Esophagus muscularis mucosa (tissue), 4 donors: ENCODE measurements at places on chromosomes 11 and 22. TPM values are rescaled to one million over a fixed set of nuclear protein-coding genes. Genes with fewer than 3 reads are reported as not detected.

BAD gene
- 99.3 TPM for total RNA-seq

APOA5 gene
- not detected for total RNA-seq

- H3K4me3 ChIP-seq, result no peak overlapping the region
- peaks cover 56% of the 10 kb centered on the region for H3K36me3 ChIP-seq
- no peaks in the 10 kb centered on the region for H3K27me3 ChIP-seq
- no peak for DNase-seq
- H3K4me1 ChIP-seq, result no peaks in the 10 kb centered on the region
- H3K27ac ChIP-seq, result no peak overlapping the region
These were observed 13.9 kb upstream of the BAIAP2L2 start for GRCh38 chr22:38124236-38124974.

GRCh38 chr22:19962246-19962908 is 20.8 kb upstream of the TXNRD2 start:
- no peak overlapping the region for H3K27ac ChIP-seq
- H3K4me1 ChIP-seq, result peaks cover 46% of the 10 kb centered on the region
- no peak for DNase-seq
- no peaks in the 10 kb centered on the region for H3K27me3 ChIP-seq
- peaks cover 15% of the 10 kb centered on the region for H3K36me3 ChIP-seq

GRCh38 chr11:123211981-123212380 is 16.9 kb upstream of the CLMP start:
- peaks cover 78% of the 10 kb centered on the region for H3K4me1 ChIP-seq
- H3K36me3 ChIP-seq, result no peaks in the 10 kb centered on the region
- no peak for DNase-seq
- no peaks in the 10 kb centered on the region for H3K27me3 ChIP-seq
- H3K4me3 ChIP-seq, result no peak overlapping the region
